ENCODE measurements at places on chromosomes 4 and X.

DNA sequence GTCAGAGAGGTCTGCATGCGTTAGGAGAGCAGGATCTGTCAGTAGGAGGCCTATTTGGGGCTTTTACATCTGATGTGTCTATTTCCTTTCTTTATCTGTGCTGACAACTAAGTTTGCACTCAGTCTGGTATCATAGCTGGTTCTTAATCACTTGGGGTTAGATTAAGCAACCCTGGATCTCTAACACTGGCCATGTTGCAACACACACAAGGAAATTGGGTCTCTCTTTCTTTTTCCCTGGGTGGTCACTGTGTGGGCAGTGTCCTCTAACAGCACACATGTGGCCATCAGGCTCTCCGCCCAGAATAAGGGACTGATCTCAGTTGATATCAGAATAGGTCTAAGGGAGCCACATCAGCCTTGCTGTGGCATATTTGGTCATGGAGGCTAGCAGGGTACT lies 38.9 kb downstream of the IGFBP7 start:
- DNase-seq: no peak

GRCh38 chr4:10803713-10804343 lies 119.3 kb upstream of the CLNK start:
- no peak for DNase-seq

- no peak for DNase-seq
Observed at GRCh38 chr4:153204728-153205648, 745 bp downstream of the TRIM2 start.

DNA sequence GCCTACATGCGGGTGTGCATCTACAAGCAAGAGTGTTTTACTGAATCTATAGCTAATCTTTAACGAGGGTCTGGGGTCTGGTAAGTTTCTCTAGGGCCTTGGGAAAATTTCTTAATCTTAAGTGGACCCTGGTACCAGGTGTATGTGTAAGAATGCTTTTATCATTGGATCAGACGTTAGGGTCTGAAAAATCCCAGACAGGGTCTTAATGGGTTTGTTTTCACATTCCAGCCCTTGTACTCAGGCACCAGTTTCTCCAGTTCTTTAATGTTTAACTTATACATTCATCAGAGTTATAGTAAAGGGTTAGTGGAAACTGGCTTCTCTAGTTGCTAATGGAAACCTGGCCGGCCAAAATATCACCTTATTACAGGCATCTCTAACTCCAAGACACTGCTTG lies 11.6 kb downstream of the MAGEB16 start:
- DNase-seq: no peak

GRCh38 chrX:124045109-124045508 lies 83.6 kb downstream of the STAG2 start:
- DNase-seq: no peak

DNA sequence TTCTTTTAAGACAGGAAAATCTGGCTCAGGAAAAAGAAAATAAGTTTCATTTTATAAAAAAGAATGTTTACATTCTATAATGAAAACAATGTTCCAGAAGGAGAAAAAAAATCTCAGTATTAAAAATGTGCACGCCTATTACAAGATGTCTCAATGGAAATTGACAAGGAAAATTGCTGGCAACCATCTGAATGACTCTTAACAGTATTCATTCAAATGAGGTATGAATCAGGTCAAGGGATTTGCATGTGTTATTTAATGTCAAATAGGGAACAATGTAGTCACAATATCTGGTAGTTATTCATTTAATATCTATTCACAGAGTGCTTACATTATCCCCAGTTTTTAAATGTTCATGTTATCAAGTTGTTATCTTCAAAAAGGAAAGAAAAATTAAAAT lies 208.4 kb upstream of the TRAM1L1 start:
- DNase-seq: no peak

DNA sequence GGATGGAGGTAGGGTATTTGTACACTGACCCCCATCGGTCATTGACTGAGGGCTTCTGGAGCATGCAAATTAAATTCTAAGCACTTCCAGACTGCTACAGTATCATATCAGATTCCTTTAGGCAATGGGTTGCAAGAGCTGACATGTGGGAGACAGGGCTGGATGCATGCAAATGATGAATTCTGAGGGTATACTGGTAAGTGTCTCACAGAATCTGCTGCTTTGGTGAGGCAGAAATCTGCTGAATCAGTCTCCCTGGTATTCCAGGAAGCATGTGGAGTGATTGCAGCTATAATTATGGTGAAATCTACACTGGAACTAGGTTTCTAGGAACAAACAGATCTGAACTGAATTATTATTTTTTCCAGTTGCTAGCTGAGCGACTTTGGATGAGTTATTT lies 684.9 kb upstream of the MAGEB2 start:
- DNase-seq: no peak

DNA sequence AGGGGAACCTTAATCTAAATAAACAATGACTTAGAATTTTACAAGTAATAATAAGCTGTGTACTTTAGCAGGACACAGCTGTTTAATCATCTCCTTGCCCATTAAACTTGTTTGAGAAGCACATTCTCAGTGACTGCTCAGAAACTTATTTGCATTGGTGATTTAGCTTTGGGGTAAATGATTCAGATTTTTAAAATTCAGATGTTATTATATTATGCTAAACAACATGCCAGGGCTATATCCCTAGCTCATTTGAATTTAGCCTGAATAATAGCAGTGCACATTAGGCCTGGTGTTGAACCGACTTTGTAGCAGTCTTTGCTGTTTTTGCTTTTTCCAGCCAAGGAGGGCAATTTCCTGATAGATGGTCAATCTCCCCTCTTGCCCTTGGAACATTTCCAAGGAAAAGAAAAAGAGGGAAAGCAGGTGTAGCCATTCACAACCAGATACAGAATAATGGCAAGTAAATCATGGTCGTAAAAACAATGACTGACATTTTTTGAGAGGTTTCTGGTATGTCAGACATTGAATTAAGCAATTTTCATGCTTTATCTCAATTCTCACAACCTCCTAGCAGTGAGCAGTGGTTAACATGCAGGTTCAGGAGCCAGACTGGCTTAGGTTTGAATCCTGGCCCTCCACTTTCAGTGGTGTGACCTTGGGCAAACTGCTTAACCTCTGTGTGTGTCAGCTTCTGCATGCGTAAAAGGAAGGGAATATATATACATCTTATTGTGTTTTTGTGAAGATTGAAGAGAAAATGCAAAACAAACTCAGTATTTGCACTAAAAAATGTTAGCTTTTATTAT lies 16.8 kb downstream of the ARHGEF38 start:
- no peak for DNase-seq

- no peak for DNase-seq
Observed at GRCh38 chr4:31360786-31361185, 640.6 kb downstream of the PCDH7 start.

DNA sequence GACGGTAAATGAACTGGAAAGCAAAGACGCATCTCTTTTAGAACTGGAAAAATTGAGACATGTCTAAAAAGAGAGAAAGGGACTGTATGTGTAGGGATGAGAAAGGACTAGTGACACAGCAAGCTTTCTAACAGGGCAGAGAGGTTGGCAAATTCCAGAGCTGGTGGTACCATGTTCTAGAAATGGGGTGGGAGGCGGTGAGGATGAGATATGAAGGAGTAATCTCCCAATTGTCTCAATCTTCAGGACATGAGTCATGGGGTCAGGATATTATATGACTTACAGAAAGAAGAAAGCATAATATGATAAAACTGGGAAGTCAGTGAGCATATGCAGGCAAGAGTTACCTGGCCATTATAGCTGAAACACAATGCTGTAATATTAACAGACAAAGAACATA lies 14.2 kb downstream of the TAB3 start:
- DNase-seq: no peak
